Endodermal cell (in vitro differentiated cells): ENCODE measurements at places on chromosomes 3 and 15. TPM values are rescaled to one million over a fixed set of nuclear protein-coding genes. Genes with fewer than 3 reads are reported as not detected.

Gene FBXO40
- not detected in 3 replicates for total RNA-seq

Gene SPINK8
- not detected in 3 replicates for total RNA-seq

DNA sequence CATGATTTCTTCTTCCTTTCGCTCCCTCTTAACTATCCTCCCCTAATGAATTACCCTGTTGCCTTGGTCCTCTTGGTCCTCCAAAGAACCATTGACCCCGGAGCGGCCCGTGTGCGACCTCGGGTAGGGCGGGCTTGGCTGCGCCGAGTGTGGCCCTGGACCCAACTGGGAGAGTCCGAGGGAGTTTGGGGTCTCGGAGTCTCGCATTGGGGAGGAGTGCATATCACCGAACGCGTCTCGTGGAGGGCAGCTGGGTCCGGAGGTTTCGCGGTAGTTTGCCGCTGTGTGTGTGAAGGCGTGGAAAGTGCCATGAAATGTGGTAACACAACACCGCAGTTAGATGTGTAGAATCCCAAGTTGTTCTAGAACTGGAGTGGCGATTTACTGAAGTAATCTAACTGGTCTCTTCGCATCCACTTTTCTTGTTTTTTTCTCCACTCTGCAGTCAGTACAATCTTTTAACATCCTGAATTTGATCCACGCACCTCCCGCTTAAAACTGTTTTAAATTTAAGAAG, 363 bp downstream of the GTF2E1 start:
- DNase-seq = no peak

GRCh38 chr15:91867581-91868026, 14.1 kb downstream of the SLCO3A1 start:
- DNase-seq = peak; percentile 84

Gene SPATA12
- total RNA-seq = 0.19 TPM in 1 of 3 replicates, not detected in the others

- DNase-seq = peak; percentile 91
Observed at GRCh38 chr3:140521751-140522445, 156.0 kb upstream of the TRIM42 start.

Gene COL6A5
- total RNA-seq = 0.04 to 0.07 TPM in 2 of 3 replicates, not detected in the other

- no peak for DNase-seq
Observed at GRCh38 chr3:112446343-112446742, 52.9 kb downstream of the BTLA start.

DNA sequence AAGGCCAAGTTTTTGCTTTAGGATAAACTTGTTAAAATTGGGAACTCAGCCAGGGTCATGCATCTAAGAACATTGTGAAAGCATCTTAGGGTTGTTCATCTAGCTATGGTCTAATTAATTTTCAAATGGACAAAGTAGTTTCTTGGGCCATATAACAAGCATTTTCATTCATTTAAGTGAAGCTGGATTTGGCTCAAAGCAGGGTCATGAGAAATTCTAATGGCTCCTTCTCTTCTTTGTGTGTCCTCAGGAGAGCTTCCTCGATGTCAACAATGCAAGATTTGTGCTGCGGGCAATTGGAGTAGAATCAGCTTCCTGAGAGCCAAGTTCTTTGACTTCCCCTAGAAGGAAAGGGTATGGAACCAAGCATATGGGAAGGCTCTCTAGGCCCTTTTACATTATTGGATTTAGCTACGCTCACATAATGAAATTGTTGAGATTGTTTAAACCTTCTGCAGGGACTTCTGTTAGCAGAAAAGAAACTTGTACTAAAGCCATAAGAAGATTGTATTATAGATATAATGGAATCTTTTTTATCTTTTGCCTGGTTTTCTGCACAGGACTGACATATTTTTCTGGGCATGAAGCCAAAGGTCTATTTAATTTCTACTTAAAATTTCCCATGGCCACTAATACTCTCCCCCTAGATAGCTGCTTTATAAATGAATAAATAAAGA, 1.8 kb upstream of the SAMMSON start:
- no peak for DNase-seq

DNA sequence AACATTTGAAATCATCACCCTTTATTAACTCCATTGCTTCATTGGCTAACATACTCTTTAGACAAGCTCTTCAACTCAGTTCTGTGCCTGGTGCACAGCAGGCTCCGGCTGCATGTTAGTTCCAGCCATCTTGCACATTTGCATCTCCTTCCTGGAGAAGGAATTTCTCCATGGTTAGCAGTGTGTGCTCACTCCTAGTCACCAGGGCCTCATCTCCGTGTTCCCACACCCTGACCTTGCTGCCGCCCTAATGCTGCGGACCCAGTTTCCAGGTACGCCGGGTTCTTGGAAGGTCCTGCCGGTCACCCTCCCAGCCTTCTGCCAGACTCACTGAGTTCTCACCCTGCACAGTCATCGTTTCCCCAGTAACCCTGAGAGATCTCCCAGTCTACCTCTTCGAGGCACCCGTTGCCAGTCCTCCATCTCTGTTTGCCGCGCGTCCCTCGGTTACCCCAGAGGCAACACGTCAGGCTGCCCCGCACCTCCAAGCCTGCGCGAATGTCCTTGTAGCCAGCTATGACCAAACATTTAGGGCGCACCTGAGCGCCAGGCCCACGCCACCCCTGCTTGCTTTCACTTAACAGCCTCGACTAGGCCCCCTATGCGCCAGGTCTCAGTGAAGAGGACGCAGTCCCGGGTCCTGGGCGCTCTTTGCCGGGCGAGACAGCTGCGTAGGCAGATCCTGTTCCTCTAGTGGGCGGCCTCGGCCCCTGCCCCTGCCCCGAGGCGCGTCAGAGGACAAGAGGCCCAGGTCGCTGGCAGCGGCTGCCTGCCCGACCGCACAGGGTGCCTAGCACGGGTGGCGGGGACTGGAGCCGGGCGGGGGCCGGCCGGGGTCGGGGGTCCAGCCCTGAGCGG, 747 bp upstream of the ZNF592 start:
- DNase-seq = peak; percentile 93

DNA sequence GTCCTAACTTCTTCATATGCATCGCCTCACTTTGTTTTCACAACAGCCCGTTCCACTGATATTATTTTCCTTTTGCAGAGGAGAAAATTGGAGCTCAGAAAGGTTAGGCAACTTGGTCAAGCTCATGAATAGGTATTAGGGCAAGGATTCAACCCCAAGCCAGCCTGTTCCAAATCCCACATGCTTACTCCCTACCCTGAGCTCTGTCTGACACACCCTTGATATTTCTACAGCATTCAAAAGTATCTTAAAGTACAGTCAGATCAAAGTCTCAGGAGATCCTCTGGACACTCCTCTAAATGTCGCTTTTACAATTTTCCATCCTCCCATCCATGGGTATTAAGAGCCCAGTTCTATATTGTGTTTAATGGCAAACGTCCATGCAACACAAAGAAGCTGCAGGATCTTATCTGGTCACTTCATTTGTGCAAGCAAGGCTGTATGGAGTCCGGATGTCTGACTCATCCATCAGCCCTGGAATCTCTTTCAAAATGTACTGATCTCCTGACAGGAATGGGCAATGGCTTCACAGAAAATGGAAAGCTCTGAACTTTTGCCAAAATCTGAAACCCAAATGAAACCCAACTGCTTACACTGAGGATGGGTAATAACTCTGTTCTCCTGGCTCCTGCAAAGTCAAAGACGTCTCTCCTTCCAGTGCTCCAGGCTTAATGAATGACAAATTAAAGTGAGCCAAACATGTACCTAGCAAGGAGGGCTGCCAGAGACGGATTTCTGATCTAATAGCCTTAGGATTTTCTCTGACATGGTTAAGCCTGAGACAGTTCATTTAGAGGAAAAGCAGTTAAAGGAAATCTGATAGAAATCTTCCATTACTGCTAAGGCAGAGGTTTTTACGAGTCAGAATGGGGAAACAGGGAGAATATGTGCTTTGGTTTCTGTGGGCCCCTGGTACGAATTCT, 230.9 kb upstream of the RORA start:
- DNase-seq = no peak

- no peak for DNase-seq
Observed at GRCh38 chr15:92780843-92781242, 119.3 kb upstream of the CHD2 start.

Gene SLCO2A1
- 96.7 and 126 TPM in 2 replicates for total RNA-seq

- no peak for DNase-seq
Observed at GRCh38 chr3:102181175-102181920, 253.5 kb upstream of the ZPLD1 start.

DNA sequence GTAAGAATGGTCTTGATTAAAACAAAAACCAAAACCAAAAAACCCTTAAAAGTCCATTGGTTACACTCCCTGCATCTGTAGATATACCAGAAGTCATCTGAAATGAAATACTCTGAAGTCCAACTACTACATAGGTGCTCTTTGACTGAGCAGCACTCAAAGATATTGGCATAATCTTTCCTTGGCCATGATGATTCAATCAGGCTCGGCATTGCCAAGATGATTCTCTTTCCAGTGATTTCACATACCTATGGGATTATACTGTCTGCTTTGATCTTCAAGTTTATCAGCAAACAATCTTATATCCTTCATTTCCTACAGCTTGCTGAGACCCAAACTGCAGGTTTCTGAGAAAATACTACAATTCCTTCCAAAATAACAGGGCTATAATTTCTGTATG, 35.9 kb upstream of the DIPK2A start:
- DNase-seq = no peak

DNA sequence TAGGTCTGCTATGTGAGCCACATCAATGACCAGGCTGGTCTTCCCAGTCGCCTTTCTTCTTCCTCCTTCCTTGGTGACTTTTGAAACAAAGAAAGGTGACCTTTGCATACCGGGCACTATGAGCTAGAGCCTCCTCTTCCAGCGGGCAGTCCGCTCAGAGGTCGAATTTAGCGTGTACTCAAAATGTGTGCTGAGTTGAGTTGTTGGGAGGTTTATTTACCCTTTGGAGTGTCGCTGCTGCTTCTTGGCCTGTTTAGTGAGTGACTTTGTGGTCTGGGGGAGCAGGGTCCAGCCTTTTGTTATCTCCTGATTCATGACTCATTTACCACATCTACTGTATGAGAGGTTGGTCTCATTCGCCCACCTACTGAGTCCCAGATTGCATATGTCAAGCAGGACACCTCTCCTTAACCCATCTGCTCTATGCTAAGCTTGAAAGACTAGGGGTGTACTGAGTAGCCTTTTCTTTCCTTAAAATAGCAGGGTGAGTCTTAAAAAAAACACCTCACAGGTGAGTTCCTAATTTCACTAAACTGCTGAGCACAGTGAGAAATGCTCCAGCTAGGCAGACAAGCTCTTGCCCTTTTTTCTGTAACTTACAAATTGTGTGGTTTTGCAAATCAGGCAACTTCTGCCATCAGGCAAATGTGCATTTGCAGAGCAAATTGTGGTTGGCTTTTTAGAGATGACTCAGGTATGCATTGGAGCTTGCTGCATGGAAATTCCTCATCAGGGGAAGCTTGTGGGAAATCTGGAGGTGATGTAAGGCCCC, 3.2 kb upstream of the SIAH2 start:
- peak; percentile 59 for DNase-seq

Gene MOBP
- 7.0 and 7.1 TPM in 2 replicates for total RNA-seq

DNA sequence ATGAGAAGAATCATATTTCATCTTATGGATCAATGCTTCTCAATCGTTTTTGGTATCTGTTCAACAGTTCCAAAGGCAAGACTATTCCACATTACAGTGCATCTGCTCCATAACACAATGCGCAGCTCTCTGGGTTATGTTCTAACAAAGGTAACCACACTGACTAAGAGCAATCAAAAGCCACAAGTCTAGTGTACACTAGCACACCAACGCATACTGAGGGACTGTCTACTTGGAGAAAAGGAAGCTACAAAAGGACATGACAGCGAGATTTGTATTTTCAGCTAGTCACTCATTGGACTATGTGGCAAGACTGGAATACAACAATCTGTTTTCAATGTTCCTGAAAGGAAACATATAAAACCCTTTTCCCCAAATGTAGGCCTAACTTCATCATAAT, 35.8 kb downstream of the SETD2 start:
- DNase-seq = no peak

- DNase-seq = no peak
Observed at GRCh38 chr15:34311563-34311962, 26.0 kb downstream of the SLC12A6 start.

GRCh38 chr3:39185326-39185958, 7.0 kb downstream of the XIRP1 start:
- DNase-seq = no peak

- DNase-seq = no peak
Observed at GRCh38 chr3:4899710-4900109, 79.5 kb upstream of the BHLHE40 start.

DNA sequence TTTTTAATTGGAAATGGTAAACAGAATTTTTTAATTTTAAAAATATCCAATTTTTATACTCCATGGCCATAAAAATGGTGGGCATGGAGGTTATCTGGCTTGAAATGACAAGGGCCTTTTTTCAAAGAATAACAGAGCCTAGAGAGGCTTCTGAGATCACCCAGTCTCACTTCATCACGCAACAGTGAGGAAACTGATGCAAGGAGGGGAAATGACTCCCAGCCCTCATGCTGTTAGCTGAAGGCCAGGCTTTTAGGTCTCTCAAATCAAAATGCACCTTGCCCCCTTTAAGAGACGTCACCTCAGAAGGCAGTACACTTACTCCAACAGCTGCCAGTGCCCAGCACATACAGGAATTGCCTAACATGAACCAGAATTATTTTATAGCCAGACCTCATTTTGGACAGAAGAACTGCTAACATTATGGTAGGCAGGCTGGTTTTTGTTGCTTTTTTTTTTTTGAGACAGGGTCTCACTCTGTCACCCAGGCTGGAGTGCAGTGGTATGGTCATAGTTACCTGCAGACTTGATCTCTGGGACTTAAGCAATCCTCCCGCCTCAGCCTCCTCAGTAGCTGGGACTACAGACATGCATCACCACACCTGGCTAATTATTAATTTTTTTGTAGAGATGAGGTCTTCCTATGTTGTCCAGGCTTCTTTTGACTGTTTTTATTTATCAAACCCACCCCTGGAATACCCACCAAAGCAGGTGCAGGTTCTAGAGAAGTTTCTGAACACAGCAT, 9.1 kb downstream of the RAB43 start:
- no peak for DNase-seq

Gene WNT5A
- total RNA-seq = 0.59 to 2.4 TPM (median 1.4 TPM) in 3 replicates

Gene CHAC1
- 7.5 to 9.0 TPM (median 8.4 TPM) in 3 replicates for total RNA-seq

DNA sequence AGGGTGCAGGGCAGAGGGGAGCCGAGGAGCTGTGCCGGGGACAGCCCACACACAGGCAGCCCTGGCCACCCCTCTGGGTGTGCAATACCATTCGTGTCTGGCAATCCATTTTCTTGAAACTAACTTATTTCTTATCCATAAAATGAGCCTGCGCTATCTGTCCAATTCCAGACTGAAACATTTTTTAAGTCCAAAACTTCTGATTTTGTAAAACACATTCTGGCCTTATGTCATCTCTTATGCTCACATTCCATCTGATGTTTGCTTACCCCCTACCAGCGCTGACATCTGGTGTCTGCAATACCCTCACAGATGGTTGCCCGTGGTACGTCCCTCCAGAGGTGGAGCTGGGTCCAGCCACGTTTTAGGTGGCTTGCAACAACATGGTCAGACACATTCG, 31.8 kb downstream of the PCSK6 start:
- peak; percentile 38 for DNase-seq
